Ascending aorta (tissue), 2 donors: ENCODE measurements at places on chromosomes 2 and 18.

DNA sequence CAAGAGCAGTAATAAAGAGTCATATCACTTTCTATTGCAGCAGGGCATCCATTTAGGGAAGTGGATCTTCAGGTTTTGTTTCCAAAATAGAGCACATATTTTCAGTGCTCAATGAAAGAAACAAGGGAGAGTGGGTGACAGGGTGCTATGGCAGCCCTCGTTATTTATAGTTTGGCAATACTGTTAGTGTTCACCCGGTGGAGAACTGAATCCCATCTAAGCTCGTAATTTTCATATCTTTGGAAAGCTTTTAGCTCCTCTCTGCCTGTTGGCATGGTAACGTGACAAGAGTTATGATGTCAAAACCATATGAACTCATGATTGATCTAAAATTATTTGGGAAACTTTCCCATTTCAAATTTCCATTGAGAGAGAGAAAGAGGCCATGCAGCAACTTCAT lies 331.9 kb downstream of the LRRTM1 start:
- no peak for DNase-seq

DNA sequence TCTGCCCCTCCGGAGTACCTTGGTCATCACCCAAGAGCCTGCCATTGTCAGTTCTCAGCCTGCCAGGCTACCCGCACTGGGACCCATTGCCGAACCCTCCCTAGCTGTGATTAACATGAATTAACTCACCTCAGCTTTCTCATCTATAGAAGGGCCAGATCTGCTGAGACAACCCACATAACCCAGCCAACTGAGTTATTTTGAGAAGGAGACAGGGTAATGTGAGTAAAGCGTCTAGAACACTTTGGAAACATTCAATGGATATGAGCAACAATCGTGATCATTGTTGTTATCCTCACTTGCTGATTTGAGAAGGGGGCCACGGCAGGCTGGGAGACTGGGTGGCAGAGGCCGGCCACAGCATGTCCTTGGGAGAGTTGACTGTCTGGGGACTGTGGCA lies 196.8 kb downstream of the GLI2 start:
- no peak for DNase-seq

DNA sequence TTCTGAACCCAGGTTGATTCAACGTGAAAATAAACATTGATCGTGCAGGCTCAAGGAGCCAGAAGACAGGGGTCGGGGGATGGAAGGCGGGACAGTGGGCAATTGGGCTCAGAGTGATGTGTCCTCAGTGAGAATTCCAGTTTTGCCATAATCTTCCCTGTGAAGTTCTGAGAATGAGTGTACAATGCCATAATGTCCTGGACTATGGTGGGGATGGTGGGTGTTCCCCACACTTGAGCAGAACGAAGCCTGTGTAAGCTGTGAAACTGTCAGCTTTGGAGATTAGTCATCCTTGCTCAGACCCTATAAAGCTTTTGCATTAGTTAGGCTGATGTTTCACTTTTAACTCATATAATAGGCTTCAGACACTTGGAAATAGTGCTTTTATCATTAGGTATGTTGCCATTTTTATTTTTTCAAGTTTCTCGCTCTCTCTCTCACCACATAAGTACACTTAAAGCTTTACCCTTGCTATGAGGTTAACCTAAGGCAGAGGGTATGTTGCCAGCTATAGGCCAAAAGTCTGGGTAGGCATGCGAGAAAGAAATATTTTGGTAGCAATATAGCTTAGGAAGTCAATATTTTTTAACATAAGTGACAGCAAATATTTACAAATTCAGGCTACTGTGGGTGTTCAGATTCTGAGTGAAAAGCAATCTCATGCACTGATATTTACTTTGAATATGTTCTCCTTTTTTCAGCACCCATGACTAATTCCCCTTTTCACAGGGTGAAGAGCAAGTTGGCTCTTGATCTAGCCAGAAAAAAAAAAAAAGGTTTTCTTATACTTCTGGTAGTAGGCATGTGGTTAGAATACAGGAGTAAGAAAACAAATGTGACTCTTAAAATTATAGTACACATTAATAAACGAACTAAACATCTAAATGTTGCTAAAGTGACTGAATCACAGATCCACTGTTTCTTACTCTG lies 47.2 kb downstream of the CDC42EP3 start:
- no peak for DNase-seq

DNA sequence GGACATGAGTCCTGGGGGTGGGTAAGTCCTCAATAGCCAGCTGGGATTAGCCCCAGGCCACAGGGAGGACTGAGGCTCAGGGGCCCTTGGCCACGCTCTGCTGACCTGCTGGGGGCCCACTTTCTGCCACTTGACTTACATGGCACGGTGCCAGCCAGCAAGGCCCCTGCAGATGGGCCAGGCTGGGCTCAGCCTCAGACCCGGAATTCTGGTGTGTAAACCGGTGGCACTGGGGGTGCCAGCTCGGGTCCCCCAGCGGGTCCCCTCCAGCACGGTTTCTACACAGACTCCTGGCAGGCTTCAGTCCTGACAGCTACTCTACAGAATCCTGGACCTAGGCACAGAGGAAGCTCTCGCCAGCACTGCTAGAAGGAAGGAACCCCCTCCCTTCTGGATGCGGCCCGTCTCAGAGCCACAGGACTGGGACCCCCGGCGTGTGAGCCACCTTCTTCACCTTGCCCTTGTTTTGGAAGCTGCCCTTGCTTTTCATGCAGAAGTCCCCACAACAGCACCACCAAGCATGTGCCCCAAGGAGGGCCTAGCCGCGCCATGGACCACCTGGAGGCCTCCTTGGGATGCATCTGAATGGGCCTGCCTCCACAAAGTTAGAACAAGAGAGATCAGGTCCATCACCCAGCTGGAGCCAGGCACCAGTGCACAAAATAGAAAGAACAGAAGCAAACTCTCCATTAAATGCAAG lies 8.0 kb downstream of the HDAC4 start:
- peak; percentile 57 for DNase-seq

DNA sequence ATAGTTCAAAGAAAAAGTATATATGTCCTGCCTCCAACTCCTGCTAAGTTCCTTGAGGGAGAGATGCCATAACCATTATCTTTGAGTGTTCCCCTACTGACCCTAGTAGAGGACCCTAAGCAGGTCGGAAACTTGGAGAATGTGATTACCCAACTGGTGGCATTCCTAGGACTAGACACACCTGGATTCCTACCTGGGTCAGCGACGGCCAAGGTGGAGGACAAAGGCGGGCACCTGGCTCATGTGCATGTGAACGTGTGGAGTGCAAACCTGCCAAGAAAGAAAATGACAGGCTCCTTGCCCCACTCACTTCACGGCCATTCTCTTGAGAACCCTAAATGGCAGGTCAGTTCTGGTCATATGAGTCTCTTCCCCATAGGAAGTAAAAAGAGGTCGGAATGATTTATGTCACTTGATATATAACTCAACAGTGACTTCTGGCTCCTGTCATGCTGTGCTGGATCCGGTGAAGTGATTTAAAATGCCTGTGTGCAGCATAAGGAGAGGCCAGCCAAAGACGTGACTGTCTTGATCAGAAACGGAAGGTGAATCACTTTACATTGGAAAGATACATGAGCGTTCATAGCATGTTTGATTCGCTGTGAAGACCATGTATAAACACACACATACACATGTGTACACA lies 371.6 kb downstream of the EIPR1 start:
- DNase-seq, result no peak

- no peak for DNase-seq
These were observed 1267.6 kb upstream of the PIK3C3 start for GRCh38 chr18:40687399-40687798.

DNA sequence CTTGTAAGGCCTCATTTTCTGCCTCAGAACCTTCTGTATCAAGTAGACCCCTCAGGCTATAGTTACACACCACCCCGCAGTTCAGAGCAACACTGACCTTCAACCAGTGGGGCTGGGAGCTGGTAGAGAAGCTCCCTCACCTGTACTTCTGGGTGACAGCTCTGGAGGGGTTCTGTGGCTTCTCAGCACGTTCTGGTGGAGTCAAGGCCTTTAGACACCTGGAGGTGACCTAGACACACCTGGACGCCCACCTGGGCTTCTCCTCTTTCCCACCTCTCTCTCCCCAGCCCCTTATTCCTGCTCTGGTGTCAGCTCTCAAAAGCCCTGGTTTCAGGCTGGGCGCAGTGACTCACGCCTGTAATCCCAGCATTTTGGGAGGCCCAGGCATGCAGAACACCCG lies 7.3 kb upstream of the CIB4 start:
- DNase-seq, result peak; percentile 21
